ENCODE measurements at places on chromosomes 6 and 20.

- no peak for DNase-seq
Observed at GRCh38 chr20:33127422-33128097, 40.4 kb upstream of the BPIFA2 start.

GRCh38 chr6:143268439-143268838 lies 182.1 kb downstream of the ADAT2 start:
- DNase-seq = no peak

- peak; percentile 38 for DNase-seq
Observed at GRCh38 chr6:24935366-24936152, at the start of gene RIPOR2. TSS of gene RIPOR2 (minus strand) at chr6:24935960. CDS start at chr6:24935898, 62 bp downstream.

- DNase-seq = no peak
Observed at GRCh38 chr20:61049684-61050083, 202.4 kb upstream of the CDH4 start.

- no peak for DNase-seq
Observed at GRCh38 chr20:50722424-50723155, 8.8 kb upstream of the PARD6B start.

- no peak for DNase-seq
Observed at GRCh38 chr6:163646866-163647265, 232.3 kb downstream of the QKI start.

GRCh38 chr6:134162932-134163331 lies 110.5 kb upstream of the SLC2A12 start:
- no peak for DNase-seq

DNA sequence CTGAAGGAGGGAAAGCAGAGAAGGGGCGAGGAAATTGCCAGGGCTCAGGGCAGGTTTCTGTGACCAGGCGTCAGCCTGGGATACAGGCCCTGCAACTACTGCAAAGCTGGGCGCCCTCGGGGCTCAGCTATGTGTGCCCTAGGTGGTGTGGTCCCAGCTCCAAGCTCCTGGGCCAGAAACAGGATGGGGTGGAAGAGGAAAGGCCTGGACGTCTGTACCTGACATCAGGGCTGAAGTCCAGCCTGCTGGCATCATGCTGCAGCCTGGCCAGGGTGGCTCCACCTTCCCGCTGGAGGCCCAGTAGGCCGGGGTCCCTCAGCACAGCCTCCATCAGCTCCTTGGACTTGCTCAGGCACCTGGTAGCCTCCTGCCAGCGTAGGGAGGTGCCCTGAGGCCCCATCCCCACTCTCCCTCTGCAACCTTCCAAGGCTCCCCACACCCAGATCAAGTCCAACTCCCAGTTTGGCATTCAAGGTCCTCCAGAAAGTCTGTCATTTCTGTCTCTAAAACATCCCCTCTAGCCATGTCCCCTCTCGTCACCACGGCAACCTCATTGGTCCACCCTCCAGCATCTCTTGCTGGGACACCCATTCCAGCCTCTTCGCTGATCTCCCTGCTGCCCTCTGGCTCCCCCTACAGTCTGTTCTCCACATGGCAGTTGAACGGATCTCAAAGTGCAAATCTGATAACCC lies 38.2 kb downstream of the KIAA1755 start:
- no peak for DNase-seq

Measured in stimulated activated CD4-positive, alpha-beta T cell treated with anti-CD3 and anti-CD28 coated beads, Interleukin-1b, Interleukin-23, amount 100 ng/mL, for 1 hour (primary cell).